ENCODE measurements at places on chromosomes 12 and 14. TPM values are rescaled to one million over a fixed set of nuclear protein-coding genes. Genes with fewer than 3 reads are reported as not detected.

- no peak for DNase-seq
Measured at GRCh38 chr12:65074932-65075331, 46.2 kb downstream of the WIF1 start.

Gene INSM2
- not detected for total RNA-seq

Gene ERP29
- 79.7 TPM for total RNA-seq

DNA sequence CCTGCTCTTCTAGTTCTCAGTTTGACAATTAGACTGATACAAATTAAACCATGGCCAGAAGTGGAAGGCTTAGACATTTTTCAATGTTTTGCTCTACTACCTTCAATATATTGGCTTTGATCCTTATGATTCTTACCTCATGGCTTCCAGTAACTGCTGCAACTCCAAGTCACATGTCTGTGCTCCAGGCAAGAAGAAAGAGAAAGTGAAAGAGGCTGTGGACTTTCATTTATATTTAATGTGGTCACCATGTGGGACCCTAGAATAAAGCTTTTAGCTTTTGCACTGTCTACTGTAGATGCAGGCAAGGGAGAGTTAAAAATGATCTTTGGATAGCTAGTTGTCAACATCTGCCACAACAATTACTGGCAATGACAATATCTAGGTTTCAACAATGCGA is 214.3 kb upstream of the PDE3A start:
- DNase-seq: no peak

DNA sequence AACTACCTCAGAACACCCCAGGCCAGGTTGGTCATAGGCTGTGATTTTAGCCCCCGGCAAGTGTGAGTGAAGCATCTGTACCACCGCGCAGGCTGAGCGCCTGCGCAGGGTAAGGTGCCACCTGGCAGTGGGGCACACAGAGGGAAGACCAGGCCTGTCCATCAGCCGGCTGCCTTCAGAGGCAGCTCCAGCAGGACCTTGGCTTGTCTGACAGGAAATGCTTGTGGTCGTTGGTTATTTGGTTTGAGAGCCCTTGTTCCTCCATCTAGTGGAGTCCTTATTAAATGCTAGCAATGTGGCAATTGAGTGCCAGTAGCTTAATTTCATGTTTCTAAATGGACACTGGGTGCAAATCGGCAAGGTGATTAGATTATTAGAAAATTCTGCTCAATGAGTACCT is 27.5 kb downstream of the SLC25A29 start:
- DNase-seq: no peak

Measured in activated CD4-positive, alpha-beta T cell treated with anti-CD3 and anti-CD28 coated beads for 36 hours (primary cell).